ENCODE measurements at places on chromosomes 3 and 15. TPM values are rescaled to one million over a fixed set of nuclear protein-coding genes. Genes with fewer than 3 reads are reported as not detected.

LMAN1L gene
- not detected for polyA plus RNA-seq

MESP2 gene
- not detected for polyA plus RNA-seq

SLC15A2 gene
- 0.67 TPM for polyA plus RNA-seq

CYP8B1 gene
- polyA plus RNA-seq = not detected

PCLAF gene
- polyA plus RNA-seq = 9.1 TPM

GOLGA6B gene
- not detected for polyA plus RNA-seq

GRAMD2A gene
- not detected for polyA plus RNA-seq

SHC4 gene
- not detected for polyA plus RNA-seq

TRPM1 gene
- polyA plus RNA-seq = not detected

ZPLD1 gene
- not detected for polyA plus RNA-seq

CHRNA3 gene
- polyA plus RNA-seq = not detected

DENND4A gene
- polyA plus RNA-seq = 11.3 TPM

CYP19A1 gene
- not detected for polyA plus RNA-seq

GRAMD1C gene
- polyA plus RNA-seq = 0.20 TPM

PRKCD gene
- polyA plus RNA-seq = 13.6 TPM

SMCO1 gene
- polyA plus RNA-seq = not detected

DUOXA2 gene
- polyA plus RNA-seq = not detected

KLHL25 gene
- 1.1 TPM for polyA plus RNA-seq

NANOGP8 gene
- not detected for polyA plus RNA-seq

LRRC2 gene
- polyA plus RNA-seq = 2.7 TPM

RASGRF1 gene
- polyA plus RNA-seq = not detected

ACKR4 gene
- not detected for polyA plus RNA-seq

ETFA gene
- polyA plus RNA-seq = 120 TPM

EPHB3 gene
- polyA plus RNA-seq = not detected

CHRNB4 gene
- not detected for polyA plus RNA-seq

ANKRD34C gene
- polyA plus RNA-seq = not detected

GPD1L gene
- 22.7 TPM for polyA plus RNA-seq

ITGB5 gene
- 0.21 TPM for polyA plus RNA-seq

KNL1 gene
- polyA plus RNA-seq = 1.6 TPM

CPNE4 gene
- polyA plus RNA-seq = not detected

CLRN1 gene
- polyA plus RNA-seq = not detected

MAP6D1 gene
- not detected for polyA plus RNA-seq

CLDN11 gene
- polyA plus RNA-seq = not detected

C3orf62 gene
- 1.1 TPM for polyA plus RNA-seq

AADACL2 gene
- polyA plus RNA-seq = not detected

PLSCR2 gene
- 0.76 TPM for polyA plus RNA-seq

PLD1 gene
- polyA plus RNA-seq = not detected

SPRED1 gene
- polyA plus RNA-seq = not detected

TMEM108 gene
- polyA plus RNA-seq = 0.11 TPM

CCDC39 gene
- polyA plus RNA-seq = not detected

HRH1 gene
- not detected for polyA plus RNA-seq

All from CD4-positive, CD25-positive, alpha-beta regulatory T cell (primary cell).